ENCODE measurements at places on chromosomes 12 and 14.

GRCh38 chr12:93680006-93680405 is 2.8 kb downstream of the CRADD start:
- DNase-seq: no peak

DNA sequence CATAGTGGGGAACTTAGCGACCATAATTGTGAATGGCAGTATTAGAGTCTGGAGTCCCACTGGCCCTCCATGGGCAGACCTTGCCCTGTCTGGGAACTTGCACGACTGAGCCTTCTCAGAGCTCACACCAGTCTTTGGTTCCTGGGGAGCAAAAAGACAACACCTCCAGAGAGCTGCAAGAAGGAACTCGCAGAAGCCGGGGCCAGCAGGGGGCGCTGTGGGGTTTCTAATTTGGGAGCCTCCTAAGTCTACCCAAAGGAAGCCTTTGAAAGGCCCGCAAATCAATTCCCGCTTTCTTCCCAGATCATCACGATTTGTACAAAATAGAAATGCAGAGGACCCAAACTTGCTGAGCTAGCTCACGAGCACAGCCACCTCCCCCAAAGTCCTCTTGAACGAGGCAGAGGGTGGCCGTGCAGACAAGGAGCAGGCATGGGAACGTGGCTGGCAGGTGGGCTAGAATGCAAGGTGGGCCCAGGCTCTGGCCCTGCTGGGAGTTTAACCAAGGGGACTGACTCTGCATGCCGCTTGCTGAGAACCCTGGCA is 46.3 kb upstream of the FBXO21 start:
- DNase-seq: peak; percentile 25

- no peak for DNase-seq
Observed at GRCh38 chr12:100184549-100185145, 16.0 kb upstream of the ACTR6 start.

DNA sequence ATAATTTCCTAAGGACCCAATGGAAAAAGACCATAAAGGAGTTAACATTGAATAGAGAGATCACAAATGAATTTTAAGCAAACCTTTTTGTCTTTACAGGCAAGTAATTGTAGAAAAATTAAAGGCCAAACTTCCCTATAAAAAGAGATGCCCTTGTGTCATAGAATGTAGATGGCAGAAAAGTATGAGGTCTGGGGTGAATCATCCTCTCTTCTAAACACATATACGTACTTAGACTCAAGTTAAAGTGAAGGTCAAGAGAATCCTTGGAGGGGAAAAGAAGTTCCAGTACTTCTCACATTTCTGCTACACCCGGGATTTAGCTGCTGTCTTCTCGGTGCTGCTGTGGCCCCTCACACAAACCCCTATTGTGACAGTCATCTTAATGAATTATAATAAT is 116.2 kb upstream of the ARID2 start:
- no peak for DNase-seq

GRCh38 chr12:24778486-24779304 is 170.2 kb downstream of the BCAT1 start:
- DNase-seq: no peak

DNA sequence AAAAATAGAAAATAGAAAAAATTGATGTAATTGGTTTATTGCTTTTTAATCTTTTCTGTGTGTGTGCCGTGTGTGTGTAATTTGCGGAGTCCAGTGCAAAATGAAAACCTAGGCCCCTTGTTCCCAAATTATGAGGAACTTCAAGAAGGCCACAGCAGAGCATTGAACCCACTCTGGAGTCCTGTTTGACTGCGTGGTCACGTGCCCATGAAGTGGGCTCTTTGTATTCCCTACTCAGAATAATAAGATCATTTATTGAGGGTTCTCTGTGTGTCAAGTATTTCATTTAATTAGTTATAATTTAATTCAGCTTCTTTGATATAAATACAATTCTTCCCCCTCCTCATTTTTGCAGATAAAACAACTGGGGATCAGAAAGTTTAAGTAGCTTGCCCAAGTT is 12.3 kb upstream of the NINJ2 start:
- no peak for DNase-seq

Measured in activated B cell treated with CpG ODN at 0.5 μM for 24 hours (primary cell).